ENCODE measurements at places on chromosomes 5 and 9. TPM values are rescaled to one million over a fixed set of nuclear protein-coding genes. Genes with fewer than 3 reads are reported as not detected.

Gene RNF145
- polyA plus RNA-seq = 17.9 TPM

Gene LHX3
- not detected for polyA plus RNA-seq

GRCh38 chr9:117938896-117939295, 234.7 kb downstream of the TLR4 start:
- no peak overlapping the region for H3K4me3 ChIP-seq
- DNase-seq = no peak
- no peaks in the 10 kb centered on the region for H3K4me1 ChIP-seq
- no peaks in the 10 kb centered on the region for H3K36me3 ChIP-seq
- H3K27ac ChIP-seq = no peak overlapping the region

DNA sequence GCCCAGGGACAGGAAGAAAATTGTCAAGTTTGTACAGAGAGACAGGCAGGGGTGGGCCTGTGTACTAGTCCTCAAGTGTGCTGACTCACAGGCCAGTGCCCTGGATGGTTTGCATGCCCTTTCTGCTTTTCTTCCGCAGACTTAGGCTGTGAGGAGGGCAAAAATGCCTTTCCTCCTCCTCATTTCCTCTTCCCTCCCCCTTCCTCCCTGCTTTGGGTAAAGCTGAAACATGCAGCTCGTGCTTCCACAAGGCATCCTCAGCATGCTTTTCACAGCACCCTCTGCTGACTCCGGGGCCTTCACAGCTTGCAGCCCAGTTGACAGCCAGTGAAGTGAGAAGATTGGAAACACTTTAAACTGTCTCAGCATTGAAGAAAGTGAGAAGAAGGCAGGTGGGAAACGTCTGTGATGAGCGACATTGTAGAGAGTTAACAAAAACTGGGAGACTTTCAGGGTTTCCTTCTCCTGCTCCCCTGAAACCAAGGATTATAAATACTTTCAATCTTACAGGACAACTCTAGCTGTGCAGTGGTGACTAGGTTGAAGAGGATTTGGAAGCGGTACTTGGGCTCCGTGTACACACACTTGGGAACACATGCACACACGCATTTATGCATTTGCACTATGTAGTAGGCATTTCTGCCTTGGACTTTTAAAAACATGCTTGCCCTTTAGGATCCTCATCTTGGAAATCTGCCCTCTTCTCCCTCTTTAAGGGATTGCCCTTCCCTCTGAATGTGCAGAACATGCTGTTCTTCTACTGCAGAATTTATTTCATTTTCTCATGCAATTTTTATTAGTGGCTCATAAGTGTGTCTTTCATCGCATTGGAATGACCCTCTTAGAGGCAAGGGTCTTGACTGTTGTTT, 138.8 kb downstream of the GRIA1 start:
- H3K4me3 ChIP-seq = no peak overlapping the region
- no peaks in the 10 kb centered on the region for H3K36me3 ChIP-seq
- no peaks in the 10 kb centered on the region for H3K27me3 ChIP-seq
- no peaks in the 10 kb centered on the region for H3K4me1 ChIP-seq
- H3K27ac ChIP-seq = no peak overlapping the region

Gene HTR4
- 2.3 TPM for polyA plus RNA-seq

Gene PRUNE2
- 92.9 TPM for polyA plus RNA-seq

DNA sequence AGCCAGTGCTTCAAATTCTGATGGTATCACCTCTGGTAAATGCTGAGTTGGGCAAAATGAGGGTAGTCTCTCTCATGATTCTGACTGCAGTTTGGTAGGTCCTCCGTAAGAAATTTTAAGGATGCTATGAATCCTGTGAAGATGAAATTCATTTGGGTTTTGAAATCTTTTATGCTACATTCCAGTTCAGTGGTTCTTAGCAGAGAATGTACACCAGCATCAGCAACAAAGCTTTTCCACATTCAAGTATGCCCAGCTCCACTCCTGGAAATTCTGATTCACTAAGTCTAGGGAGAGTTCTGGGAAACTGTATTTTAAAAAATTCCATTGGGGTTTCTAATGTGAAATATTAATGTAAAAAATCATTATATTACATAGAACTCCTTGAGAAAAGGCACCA, 33.6 kb upstream of the ACOT12 start:
- no peaks in the 10 kb centered on the region for H3K4me1 ChIP-seq
- no peaks in the 10 kb centered on the region for H3K27me3 ChIP-seq
- no peak for DNase-seq
- no peak overlapping the region for H3K4me3 ChIP-seq
- no peaks in the 10 kb centered on the region for H3K36me3 ChIP-seq

Gene KCNMB1
- polyA plus RNA-seq = 42.8 TPM

- DNase-seq = no peak
- H3K36me3 ChIP-seq = no peaks in the 10 kb centered on the region
- H3K4me1 ChIP-seq = no peaks in the 10 kb centered on the region
- H3K4me3 ChIP-seq = no peak overlapping the region
- no peaks in the 10 kb centered on the region for H3K27me3 ChIP-seq
Observed at GRCh38 chr5:36605241-36605640, 1.2 kb upstream of the SLC1A3 start.

DNA sequence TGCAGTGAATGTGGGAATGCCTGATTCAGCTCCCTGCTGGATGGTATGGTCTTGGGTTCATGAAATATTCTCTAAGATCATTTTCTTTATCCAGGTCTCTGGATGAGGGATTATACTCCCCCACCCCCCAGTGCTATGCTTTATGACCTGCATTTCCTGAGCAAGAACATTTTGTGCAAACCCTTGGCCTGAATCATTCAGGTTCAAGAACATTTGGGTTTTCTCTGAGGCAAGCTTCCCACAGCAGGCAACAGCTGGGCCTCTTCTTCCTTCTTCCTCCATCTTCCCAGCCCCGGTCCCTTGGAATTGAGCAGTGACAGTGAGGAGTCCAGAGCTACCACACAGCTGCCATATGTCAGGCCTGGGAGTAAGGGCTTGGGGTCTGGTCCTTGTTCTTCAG, 58.6 kb upstream of the TNFSF15 start:
- no peak overlapping the region for H3K4me3 ChIP-seq
- no peaks in the 10 kb centered on the region for H3K27me3 ChIP-seq
- no peaks in the 10 kb centered on the region for H3K36me3 ChIP-seq
- DNase-seq = no peak
- H3K27ac ChIP-seq = no peak overlapping the region
- no peaks in the 10 kb centered on the region for H3K4me1 ChIP-seq

GRCh38 chr9:16866587-16866986, 3.9 kb downstream of the BNC2 start:
- H3K36me3 ChIP-seq = no peaks in the 10 kb centered on the region
- no peak overlapping the region for H3K4me3 ChIP-seq
- H3K27me3 ChIP-seq = no peaks in the 10 kb centered on the region
- no peak overlapping the region for H3K27ac ChIP-seq
- no peaks in the 10 kb centered on the region for H3K4me1 ChIP-seq

Gene TTLL11
- polyA plus RNA-seq = 12.9 TPM

Gene ADRA1B
- 3.8 TPM for polyA plus RNA-seq

DNA sequence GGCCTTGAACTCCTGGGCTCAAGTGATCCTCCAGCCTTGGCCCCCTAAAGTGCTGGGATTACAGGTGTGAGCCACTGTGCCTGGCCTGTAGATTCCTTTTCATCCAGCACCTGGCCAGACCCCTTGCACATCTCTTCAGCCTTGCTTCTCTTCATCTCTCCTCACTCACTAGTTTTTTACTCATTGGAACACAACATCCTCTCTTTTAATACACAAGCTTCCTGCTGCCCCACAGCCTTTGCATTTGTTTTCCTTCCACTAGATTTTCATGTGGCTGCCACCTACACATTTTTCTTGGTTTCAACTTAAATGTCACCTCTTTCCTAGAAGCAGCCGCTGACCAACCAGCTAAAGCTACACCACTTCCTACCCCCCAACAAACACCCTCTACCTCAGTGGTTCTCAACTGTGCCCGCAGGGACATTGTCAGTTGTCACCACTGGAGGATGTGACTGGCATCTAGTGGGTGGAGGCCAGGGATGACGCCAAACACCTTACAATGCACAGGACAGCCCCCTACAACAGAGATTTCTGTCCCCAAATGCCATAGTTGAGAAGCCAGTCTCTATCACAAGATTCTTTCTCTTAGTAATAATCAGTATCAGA, 33.7 kb downstream of the HAVCR1 start:
- H3K27ac ChIP-seq = no peak overlapping the region
- H3K4me1 ChIP-seq = no peaks in the 10 kb centered on the region
- no peak overlapping the region for H3K4me3 ChIP-seq

- no peak overlapping the region for H3K4me3 ChIP-seq
- no peaks in the 10 kb centered on the region for H3K36me3 ChIP-seq
- H3K27ac ChIP-seq = no peak overlapping the region
- DNase-seq = peak; percentile 78
- H3K4me1 ChIP-seq = no peaks in the 10 kb centered on the region
Observed at GRCh38 chr9:101737705-101738565, 512 bp downstream of the GRIN3A start.

Gene TMEM174
- not detected for polyA plus RNA-seq

DNA sequence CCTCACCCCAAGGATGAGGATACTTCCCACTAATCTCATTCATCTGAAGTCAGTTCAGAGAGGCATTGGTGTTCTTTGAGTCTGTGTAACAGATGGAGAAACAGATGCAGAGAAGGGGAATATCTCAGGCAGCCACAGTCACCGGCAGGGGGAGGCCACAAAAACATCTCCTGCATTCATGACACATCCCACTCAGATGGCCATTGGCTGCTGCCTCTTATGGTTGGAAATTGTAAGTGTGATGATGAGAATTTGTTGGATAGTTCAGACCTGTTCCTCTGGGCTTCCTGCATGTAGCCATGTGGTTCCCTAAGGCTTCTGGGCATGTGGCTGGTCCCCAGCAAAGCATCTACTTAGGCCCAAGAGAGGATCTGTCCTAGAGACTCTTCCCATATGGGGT, 45.9 kb upstream of the GABRP start:
- no peak overlapping the region for H3K4me3 ChIP-seq
- H3K36me3 ChIP-seq = no peaks in the 10 kb centered on the region
- no peak overlapping the region for H3K27ac ChIP-seq
- DNase-seq = no peak
- no peaks in the 10 kb centered on the region for H3K4me1 ChIP-seq
- no peaks in the 10 kb centered on the region for H3K27me3 ChIP-seq

GRCh38 chr5:74810915-74811314, 43.9 kb downstream of the NSA2 start:
- H3K4me1 ChIP-seq = no peaks in the 10 kb centered on the region
- no peak overlapping the region for H3K27ac ChIP-seq
- H3K4me3 ChIP-seq = no peak overlapping the region
- no peak for DNase-seq
- no peaks in the 10 kb centered on the region for H3K36me3 ChIP-seq
- no peaks in the 10 kb centered on the region for H3K27me3 ChIP-seq

Gene PCDHA1
- not detected for polyA plus RNA-seq

- no peak for DNase-seq
- H3K27me3 ChIP-seq = no peaks in the 10 kb centered on the region
- no peak overlapping the region for H3K27ac ChIP-seq
- H3K4me3 ChIP-seq = peak overlapping the region; percentile 85
- H3K4me1 ChIP-seq = no peaks in the 10 kb centered on the region
Observed at GRCh38 chr5:107668154-107669095, 2.3 kb downstream of the EFNA5 start.

Gene SEC24A
- polyA plus RNA-seq = 6.0 TPM

- no peak overlapping the region for H3K27ac ChIP-seq
- no peaks in the 10 kb centered on the region for H3K27me3 ChIP-seq
- peak overlapping the region; percentile 4 for H3K4me3 ChIP-seq
- H3K4me1 ChIP-seq = no peaks in the 10 kb centered on the region
- DNase-seq = no peak
Observed at GRCh38 chr5:77971776-77972468, 195.8 kb upstream of the TBCA start.

DNA sequence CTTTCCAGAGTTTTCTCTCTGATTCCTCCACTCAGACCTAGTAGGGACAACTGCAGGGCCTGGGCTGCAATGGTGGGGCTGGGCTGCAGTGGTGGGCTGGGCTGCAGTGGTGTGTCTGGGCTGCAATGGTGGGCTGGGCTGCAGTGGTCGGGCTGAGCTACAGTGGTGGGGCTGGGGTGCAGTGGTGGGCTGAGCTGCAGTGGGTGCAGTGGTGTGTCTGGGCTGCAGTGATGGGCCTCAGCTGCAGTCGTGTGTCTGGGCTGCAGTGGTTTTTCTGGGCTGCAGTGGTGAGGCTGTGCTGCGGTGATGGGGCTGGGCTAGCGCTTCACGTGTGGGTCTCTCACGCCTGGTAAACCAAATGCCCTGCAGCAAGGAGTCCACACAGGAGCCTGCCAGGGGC, 27.4 kb downstream of the ABO start:
- H3K36me3 ChIP-seq = no peaks in the 10 kb centered on the region
- no peaks in the 10 kb centered on the region for H3K4me1 ChIP-seq
- no peak overlapping the region for H3K4me3 ChIP-seq
- peak; percentile 69 for DNase-seq
- H3K27ac ChIP-seq = no peak overlapping the region

Gene STK32A
- 3.4 TPM for polyA plus RNA-seq

- peak overlapping the region; percentile 47 for H3K27ac ChIP-seq
- H3K36me3 ChIP-seq = no peaks in the 10 kb centered on the region
- peak; percentile 53 for DNase-seq
- no peak overlapping the region for H3K4me3 ChIP-seq
- peaks cover 3% of the 10 kb centered on the region for H3K4me1 ChIP-seq
Observed at GRCh38 chr9:87063871-87064270, 116.6 kb upstream of the GAS1 start.

Gene FBXL17
- polyA plus RNA-seq = 10.3 TPM

Gene MLANA
- polyA plus RNA-seq = not detected

Gene TCERG1
- polyA plus RNA-seq = 11.1 TPM

DNA sequence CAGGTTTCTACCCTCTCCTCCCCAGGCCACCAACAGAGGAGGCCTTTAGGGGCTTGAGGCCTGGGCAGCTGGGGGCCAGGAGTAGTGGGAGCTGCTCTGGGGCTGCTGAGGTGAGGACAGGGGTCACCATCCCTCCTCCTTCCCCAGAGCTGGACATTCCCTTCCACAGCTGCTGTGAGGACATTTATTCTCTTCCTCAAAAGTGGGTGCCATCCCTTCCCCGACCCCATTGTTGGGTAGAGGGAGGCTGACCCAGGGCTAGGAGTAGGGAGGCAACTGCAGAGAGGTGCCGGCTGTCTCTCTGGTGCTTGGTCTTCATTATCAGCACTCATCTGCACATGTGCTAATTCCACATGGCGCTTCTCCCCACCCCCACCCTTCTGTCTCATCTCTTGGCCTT, 113.9 kb upstream of the FBXL7 start:
- no peaks in the 10 kb centered on the region for H3K27me3 ChIP-seq
- DNase-seq = peak; percentile 56
- no peak overlapping the region for H3K4me3 ChIP-seq
- no peaks in the 10 kb centered on the region for H3K36me3 ChIP-seq

DNA sequence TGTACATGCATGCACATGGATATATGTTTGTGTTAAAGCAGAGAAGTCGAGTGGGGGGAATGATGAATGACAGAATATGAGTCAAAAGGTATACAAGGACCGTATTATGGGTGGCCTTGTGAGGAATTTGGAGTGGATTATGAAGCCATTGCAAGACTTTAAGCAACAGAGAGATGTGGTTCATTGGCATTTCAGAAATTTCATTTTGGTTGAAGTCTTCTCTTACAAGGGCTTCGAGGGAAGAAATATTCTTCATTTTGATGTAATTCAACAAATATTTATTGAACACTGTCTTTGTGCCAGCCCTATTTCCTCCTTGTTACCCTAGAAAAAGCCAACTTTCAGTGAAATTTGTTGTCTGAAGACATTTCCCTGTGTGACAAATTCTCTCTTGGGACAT, 83.9 kb upstream of the SLCO6A1 start:
- no peaks in the 10 kb centered on the region for H3K4me1 ChIP-seq
- no peaks in the 10 kb centered on the region for H3K36me3 ChIP-seq
- H3K27ac ChIP-seq = no peak overlapping the region
- H3K4me3 ChIP-seq = no peak overlapping the region
